Endothelial cell of umbilical vein (primary cell): ENCODE measurements at places on chromosomes 6 and 20. TPM values are rescaled to one million over a fixed set of nuclear protein-coding genes. Genes with fewer than 3 reads are reported as not detected.

DNA sequence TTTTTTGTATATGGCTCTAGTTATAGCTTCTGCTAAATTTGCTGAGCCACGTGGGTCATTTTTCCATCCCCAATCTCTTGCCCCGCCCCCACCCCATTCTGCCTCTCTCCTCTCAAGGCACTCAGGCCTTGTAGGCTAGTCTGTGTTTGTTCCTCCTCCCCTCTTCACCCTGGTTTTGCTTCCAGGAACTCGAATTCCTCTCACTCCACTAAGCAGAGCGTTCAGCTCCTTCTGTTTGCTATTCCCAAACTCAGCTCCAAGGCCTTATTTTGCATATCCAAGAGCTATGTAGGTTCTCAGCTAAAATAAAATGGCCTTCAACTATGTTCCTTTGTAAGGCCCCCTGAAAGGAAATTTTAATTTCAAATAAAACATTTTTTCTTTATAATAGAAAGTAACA lies 1293.7 kb downstream of the EPHA7 start:
- no peak overlapping the region for H3K4me3 ChIP-seq
- no peak overlapping the region for H3K27ac ChIP-seq
- no peaks in the 10 kb centered on the region for H3K4me1 ChIP-seq
- no peaks in the 10 kb centered on the region for H3K36me3 ChIP-seq

GRCh38 chr6:41466437-41466990 lies 79.7 kb upstream of the FOXP4 start:
- H3K4me1 ChIP-seq = no peaks in the 10 kb centered on the region
- H3K27ac ChIP-seq = no peak overlapping the region
- H3K4me3 ChIP-seq = no peak overlapping the region
- no peak for DNase-seq

GRCh38 chr6:28537509-28538140 lies 11.9 kb downstream of the GPX5 start:
- H3K4me3 ChIP-seq = no peak overlapping the region
- no peaks in the 10 kb centered on the region for H3K36me3 ChIP-seq
- no peak overlapping the region for H3K27ac ChIP-seq
- peaks cover 5% of the 10 kb centered on the region for H3K4me1 ChIP-seq
- no peaks in the 10 kb centered on the region for H3K27me3 ChIP-seq

GRCh38 chr6:165843121-165843520 lies 180.1 kb upstream of the PDE10A start:
- DNase-seq = no peak
- H3K27me3 ChIP-seq = no peaks in the 10 kb centered on the region
- no peaks in the 10 kb centered on the region for H3K4me1 ChIP-seq
- no peak overlapping the region for H3K4me3 ChIP-seq
- no peak overlapping the region for H3K27ac ChIP-seq

- H3K36me3 ChIP-seq = no peaks in the 10 kb centered on the region
- H3K4me3 ChIP-seq = no peak overlapping the region
- H3K27ac ChIP-seq = no peak overlapping the region
- no peak for DNase-seq
- H3K4me1 ChIP-seq = no peaks in the 10 kb centered on the region
- H3K27me3 ChIP-seq = no peaks in the 10 kb centered on the region
These were observed 141.3 kb downstream of the FUT9 start for GRCh38 chr6:96157018-96157565.

GRCh38 chr6:5968817-5969734 lies 37.6 kb downstream of the NRN1 start:
- peaks cover 10% of the 10 kb centered on the region for H3K4me1 ChIP-seq
- no peaks in the 10 kb centered on the region for H3K27me3 ChIP-seq
- H3K27ac ChIP-seq = no peak overlapping the region
- DNase-seq = peak; percentile 44
- no peaks in the 10 kb centered on the region for H3K36me3 ChIP-seq

GRCh38 chr20:10758446-10758845 lies 84.6 kb upstream of the JAG1 start:
- no peaks in the 10 kb centered on the region for H3K36me3 ChIP-seq
- H3K27me3 ChIP-seq = no peaks in the 10 kb centered on the region
- peaks cover 45% of the 10 kb centered on the region for H3K4me1 ChIP-seq
- no peak overlapping the region for H3K4me3 ChIP-seq
- DNase-seq = peak; percentile 64
- H3K27ac ChIP-seq = peak overlapping the region; percentile 55

RALGAPA2 gene
- polyA plus RNA-seq = 8.1 and 10.0 TPM in 2 replicates

BAK1 gene
- polyA plus RNA-seq = 37.1 and 39.8 TPM in 2 replicates

RHAG gene
- not detected in 2 replicates for polyA plus RNA-seq

ZNF334 gene
- polyA plus RNA-seq = 0.03 and 0.08 TPM in 2 replicates

ZSWIM3 gene
- polyA plus RNA-seq = 3.8 and 4.5 TPM in 2 replicates

CST2 gene
- polyA plus RNA-seq = not detected in 2 replicates

WFDC13 gene
- not detected in 2 replicates for polyA plus RNA-seq

CLPSL2 gene
- polyA plus RNA-seq = not detected in 2 replicates
